Kidney (tissue), 22 donors: ENCODE measurements at places on chromosomes 4 and X. TPM values are rescaled to one million over a fixed set of nuclear protein-coding genes. Genes with fewer than 3 reads are reported as not detected.
A peak's percentile ranks its signal among the peaks of the same experiment; 100 is the strongest.

DNA sequence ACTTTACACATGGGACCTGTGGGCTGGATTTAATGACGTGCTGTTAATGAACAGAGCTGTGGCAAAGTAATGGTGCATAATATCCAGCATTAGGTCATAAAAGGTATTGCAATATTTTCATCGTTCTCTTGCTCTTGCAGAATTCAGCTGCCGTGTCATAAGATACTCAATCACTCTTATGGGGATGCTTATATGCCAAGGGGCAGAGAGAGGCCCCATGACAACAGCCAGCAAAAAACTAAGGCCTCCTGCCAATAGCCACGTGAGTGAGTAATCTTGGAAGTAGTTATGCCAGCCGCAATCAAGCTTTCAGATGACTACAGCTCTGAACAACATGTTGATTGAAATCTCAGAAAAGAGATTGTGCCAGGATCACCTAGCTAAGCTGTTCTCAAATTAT is 616.9 kb downstream of the FSTL5 start:
- H3K27ac ChIP-seq, result no peak overlapping the region
- no peaks in the 10 kb centered on the region for H3K36me3 ChIP-seq
- DNase-seq, result no peak
- H3K27me3 ChIP-seq, result no peaks in the 10 kb centered on the region
- H3K4me3 ChIP-seq, result no peak overlapping the region
- H3K4me1 ChIP-seq, result no peaks in the 10 kb centered on the region

GRCh38 chr4:169295822-169296221 is 25.1 kb upstream of the SH3RF1 start:
- no peaks in the 10 kb centered on the region for H3K4me1 ChIP-seq
- H3K36me3 ChIP-seq, result no peaks in the 10 kb centered on the region
- no peak overlapping the region for H3K4me3 ChIP-seq
- no peak for DNase-seq

GRCh38 chr4:16730522-16731205 is 167.8 kb downstream of the LDB2 start:
- no peaks in the 10 kb centered on the region for H3K27me3 ChIP-seq
- H3K4me1 ChIP-seq, result no peaks in the 10 kb centered on the region
- no peak overlapping the region for H3K4me3 ChIP-seq
- DNase-seq, result no peak
- H3K27ac ChIP-seq, result no peak overlapping the region

The FRAS1 gene
- total RNA-seq, result 31.5 TPM

DNA sequence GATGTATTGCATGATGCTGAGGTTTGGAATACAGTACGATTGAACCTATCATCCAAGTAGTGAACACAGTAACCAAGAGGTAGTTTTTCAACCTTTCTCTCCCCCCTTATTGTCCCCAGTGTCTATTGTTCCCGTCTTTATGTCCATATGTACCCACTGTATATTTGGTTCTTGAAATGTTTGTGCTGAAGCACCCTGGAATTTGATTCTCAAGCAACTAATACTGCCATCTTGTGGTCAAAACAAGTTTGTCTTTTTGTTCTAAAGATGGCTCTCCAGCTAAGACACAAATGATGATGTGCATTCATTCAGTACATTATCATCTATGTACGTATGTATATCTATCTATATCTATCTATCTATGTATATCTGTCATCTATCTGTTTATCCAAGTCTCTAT is 33.5 kb upstream of the DCX start:
- H3K4me3 ChIP-seq, result no peak overlapping the region
- H3K27me3 ChIP-seq, result no peaks in the 10 kb centered on the region
- H3K36me3 ChIP-seq, result no peaks in the 10 kb centered on the region
- DNase-seq, result no peak
- H3K4me1 ChIP-seq, result no peaks in the 10 kb centered on the region

GRCh38 chr4:137274404-137274803 is 257.9 kb downstream of the PCDH18 start:
- no peaks in the 10 kb centered on the region for H3K27me3 ChIP-seq
- H3K27ac ChIP-seq, result no peak overlapping the region
- DNase-seq, result peak; percentile 7
- no peak overlapping the region for H3K4me3 ChIP-seq

- no peak overlapping the region for H3K4me3 ChIP-seq
- no peak overlapping the region for H3K27ac ChIP-seq
- H3K4me1 ChIP-seq, result no peaks in the 10 kb centered on the region
- H3K36me3 ChIP-seq, result peaks cover 7% of the 10 kb centered on the region
- H3K27me3 ChIP-seq, result no peaks in the 10 kb centered on the region
Observed at GRCh38 chr4:24820541-24820940, 25.2 kb downstream of the SOD3 start.

- H3K27me3 ChIP-seq, result no peaks in the 10 kb centered on the region
- DNase-seq, result no peak
- no peak overlapping the region for H3K4me3 ChIP-seq
- no peaks in the 10 kb centered on the region for H3K36me3 ChIP-seq
Observed at GRCh38 chr4:185780472-185780871, 31.5 kb downstream of the SORBS2 start.

DNA sequence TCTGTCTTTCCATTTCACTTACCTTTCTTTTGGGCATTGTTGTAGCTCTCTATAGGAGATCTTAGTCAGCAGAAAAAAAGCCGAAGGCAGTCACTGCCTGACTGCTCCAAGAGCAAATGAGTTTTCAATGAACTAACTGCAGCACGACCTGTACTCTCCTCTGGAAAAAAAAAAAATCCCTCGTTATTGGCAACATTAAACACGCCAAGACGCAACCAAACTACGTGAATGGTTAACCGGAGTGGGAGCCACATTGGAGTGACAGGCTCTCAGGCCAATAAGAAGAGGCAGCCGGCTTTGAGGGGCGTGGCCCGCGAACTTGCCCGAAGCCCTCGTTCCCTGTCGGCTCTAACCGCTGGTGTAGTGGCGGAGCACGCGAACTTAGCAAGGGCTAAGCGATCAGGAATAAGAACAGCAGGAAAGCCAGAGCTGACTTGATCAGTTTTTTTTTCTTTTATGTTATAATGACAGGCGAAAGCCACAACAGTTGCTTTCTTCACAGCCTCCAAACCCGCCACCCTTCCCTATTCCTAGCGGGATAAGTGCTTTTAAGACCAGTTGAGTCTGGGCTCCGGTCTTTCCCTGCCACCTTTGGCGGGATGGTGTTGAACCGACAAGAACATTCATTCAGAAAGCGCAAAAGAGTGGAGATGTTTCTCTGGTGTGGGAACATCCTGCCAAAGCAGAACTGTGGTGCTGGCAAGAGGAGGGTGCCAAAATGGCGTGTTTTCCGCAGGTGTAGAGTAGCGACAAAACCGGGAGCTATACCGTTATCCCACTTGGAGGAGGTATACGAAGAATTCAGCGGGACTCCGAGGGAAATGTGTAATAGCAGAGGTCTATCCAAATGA is 80.0 kb downstream of the HMGN5 start:
- H3K36me3 ChIP-seq, result no peaks in the 10 kb centered on the region
- no peaks in the 10 kb centered on the region for H3K27me3 ChIP-seq
- peak overlapping the region; percentile 60 for H3K27ac ChIP-seq

The TMEM144 gene
- total RNA-seq, result 9.8 TPM

The BEX5 gene
- total RNA-seq, result 9.5 TPM

- no peaks in the 10 kb centered on the region for H3K36me3 ChIP-seq
- H3K27me3 ChIP-seq, result no peaks in the 10 kb centered on the region
- no peak overlapping the region for H3K4me3 ChIP-seq
- no peak overlapping the region for H3K27ac ChIP-seq
- no peak for DNase-seq
- no peaks in the 10 kb centered on the region for H3K4me1 ChIP-seq
Observed at GRCh38 chr4:128635141-128635954, 174.2 kb upstream of the JADE1 start.

The ETDA gene
- total RNA-seq, result not detected

DNA sequence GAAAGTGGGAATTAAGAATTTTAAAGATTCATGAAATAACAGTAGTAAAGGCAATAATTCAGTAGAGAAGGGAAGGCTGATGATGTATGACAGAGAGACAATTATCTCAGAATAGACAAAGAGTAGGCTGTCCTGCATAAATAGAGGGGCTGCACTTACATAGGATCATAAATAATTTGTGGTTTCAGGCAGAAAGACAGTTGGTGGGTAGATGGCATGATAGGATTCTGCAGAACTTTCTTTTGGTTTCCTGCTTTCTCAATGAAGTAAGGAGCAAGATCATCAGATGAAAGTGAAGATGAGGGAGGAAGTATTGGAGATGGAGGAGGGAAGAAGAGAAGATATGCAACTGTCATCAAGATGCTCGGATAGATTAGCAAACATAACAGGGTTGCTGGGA is 604.9 kb upstream of the ZFP42 start:
- no peaks in the 10 kb centered on the region for H3K27me3 ChIP-seq
- DNase-seq, result no peak
- H3K36me3 ChIP-seq, result no peaks in the 10 kb centered on the region
- no peak overlapping the region for H3K27ac ChIP-seq
- no peaks in the 10 kb centered on the region for H3K4me1 ChIP-seq

- no peaks in the 10 kb centered on the region for H3K4me1 ChIP-seq
- H3K36me3 ChIP-seq, result no peaks in the 10 kb centered on the region
- H3K4me3 ChIP-seq, result no peak overlapping the region
- no peak for DNase-seq
Observed at GRCh38 chrX:70554948-70555347, 110.3 kb downstream of the DLG3 start.

DNA sequence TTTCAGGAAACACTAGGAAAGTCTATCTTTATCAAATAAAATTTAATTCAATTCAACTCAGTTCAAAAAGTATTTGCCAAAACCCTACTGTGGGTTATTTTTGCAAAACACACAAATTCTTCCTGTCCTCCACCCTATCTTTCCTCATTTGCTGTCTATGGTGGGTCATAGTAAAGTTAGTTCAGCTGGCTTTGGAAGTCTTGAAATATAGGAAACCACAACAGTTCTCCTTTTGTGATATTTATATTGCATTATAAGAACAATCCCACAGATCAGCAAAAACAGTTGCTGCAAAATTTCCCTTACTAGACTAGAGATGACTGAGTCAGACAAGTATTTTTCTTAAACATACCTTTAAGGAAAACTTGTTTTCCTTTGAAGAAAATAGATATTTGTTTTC is 22.2 kb downstream of the CYBB start:
- H3K4me1 ChIP-seq, result no peaks in the 10 kb centered on the region
- H3K4me3 ChIP-seq, result no peak overlapping the region
- DNase-seq, result no peak
- no peaks in the 10 kb centered on the region for H3K36me3 ChIP-seq
- no peaks in the 10 kb centered on the region for H3K27me3 ChIP-seq

The GYG2 gene
- 2.2 TPM for total RNA-seq

The GPRASP1 gene
- 8.1 TPM for total RNA-seq
